ENCODE measurements at places on chromosomes 12 and 14.

- no peak for DNase-seq
Observed at GRCh38 chr12:62654326-62655241, 188.0 kb downstream of the MON2 start.

DNA sequence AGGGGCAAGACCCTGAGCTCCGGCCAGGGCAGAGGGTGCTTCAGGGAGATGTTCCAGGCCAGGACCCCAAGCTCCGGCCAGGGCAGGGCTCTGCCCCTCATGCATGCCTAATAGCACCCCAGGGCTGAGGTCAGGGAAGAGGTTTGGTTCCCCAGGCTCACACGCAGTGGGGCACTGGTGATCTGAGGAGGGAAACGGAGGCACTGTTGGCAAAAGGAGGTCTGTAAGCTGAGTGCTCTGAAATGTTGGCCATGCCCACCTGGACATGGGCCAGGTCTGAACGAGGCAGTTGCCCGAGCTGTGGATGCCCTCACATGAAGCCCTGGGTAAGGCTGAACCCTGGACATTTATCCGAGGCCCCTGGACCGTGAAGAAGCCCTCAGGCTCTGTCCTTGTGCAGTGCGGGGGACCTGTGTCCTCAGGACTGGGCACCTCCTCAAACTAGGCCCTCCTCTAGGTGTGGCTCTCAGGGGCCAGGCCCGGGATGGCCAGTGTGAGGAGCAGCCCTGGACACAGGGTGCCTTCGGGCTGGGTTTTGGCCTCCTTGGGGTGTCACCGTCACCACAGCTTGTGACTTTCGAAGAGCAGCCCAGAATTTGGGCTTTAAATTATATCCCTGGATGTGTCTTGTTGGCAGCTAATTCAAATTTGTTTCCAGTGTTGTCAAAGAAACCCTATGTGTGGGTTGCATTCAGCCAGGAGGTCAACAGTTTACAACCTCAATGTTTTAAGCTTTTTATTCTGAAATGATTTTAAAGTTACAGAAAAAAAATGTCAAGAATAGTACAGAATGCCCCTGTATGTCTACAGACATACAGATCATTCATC, 66.8 kb downstream of the ADGRD1 start:
- no peak for DNase-seq

DNA sequence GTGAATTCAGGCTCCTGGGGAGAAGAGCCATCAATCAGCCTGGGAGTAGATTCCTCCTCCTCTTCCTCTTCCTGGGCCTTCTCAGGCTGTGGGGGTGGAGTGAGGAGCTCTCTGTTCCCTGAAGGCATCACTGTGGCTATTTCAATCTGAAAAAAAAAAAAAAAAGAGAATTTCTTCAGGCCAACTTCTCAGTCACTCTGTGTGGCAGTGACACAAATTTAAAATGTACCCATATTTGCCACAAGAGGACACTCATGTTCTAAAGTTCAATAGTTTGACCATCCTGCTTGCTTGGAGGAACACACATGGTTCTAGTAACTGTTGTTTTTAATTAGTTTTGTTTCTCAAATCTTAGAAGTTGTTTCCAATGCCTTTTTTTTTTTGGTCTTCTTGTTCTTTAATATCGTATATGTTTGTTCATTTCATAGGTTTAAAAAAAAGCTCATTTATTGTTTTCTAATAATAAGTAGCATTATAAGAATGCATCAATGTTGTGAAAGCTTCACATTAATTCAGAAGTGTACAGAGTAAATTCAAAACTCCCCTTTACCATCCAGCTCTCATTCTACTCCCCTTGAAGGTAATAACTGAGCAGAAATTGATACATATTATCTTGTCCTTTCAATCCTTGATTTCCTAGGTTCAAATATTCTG, 23.3 kb upstream of the CCER1 start:
- no peak for DNase-seq

- no peak for DNase-seq
Observed at GRCh38 chr14:59221568-59221967, 33.1 kb downstream of the DAAM1 start.

GRCh38 chr14:24801024-24801423, 167.0 kb upstream of the GZMB start:
- no peak for DNase-seq

DNA sequence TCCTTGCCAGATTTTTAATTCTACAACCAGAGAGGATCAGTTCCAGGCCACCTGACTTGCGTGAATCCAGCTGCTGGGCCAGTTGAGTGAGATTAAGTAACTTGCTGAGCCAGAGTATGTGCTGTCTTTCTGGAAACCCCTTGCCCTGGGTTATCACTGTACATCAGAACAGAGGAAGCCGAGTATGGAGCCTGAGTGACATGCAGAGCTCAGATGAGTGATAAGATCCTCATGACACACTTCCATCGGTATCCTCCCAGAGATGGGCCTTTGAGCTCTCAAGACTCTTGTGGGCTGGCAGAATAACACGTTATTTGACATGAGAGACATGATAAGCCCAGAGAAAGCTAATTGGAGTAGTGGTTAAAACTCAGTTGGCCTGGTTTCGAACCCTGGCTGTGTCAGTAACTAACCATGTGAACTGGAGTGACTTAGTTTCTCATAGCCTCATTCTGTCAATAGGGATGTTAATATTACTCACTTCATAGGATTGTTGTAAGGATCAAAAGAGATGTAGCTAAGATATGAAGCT, 388.1 kb downstream of the ZFP36L1 start:
- DNase-seq, result no peak

DNA sequence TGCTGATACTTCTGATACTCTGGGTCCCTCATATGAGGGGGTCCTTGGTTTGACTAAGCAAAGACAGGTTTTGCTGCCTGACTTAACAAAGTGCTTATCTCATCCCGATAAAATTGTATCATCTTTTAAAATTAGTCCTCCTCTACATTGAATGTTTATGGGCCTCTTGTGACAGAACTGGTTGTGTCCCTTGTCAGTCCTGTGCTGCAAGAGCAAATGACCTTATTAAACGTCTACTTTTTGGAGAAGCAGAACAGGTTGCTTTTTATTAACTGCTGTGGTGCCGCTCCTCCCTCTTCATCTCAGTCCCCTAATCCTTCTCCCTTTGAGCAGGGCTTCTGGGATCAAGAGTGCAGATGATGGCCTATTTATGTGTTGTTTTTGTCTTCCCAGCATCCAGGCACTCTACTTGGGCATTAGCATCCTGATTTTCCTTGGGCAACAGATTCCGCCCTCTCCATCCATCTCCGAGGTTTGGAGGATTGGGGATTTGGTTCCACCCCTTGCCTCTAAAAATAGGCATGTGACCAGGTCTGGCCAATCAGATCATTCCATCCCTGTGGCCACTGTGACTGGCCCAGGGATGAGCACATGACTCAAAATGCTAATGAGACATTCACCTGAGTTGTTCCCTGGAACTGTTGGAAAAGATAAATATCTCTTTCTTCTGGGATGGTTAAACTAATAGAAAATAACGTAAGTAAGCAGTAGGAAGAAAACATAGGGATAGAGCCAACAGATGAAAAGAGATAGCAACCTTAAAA, 2.9 kb upstream of the DENR start:
- DNase-seq, result no peak

DNA sequence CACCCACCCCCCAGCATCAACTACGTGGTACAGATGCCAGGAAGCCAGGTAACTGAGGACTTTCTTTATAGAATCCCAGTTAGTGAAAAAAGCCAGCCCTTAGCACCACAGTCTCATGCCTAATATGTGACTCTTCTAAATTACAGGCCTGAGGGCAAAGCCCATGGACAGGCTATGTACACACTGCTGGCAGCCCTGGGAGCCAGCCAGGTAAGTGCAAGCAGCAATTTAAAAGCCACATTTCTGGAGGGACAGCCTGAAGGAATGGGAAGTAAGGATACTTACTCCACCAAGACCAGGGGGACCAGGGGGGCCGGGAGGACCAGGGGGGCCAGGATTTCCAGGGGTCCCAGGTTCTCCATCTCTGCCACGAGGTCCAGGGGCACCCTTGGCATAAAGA, 7.0 kb downstream of the COL2A1 start:
- DNase-seq, result no peak

Data from nucleus accumbens (tissue), 56 donors.